ENCODE measurements at places on chromosomes 13 and 19.

DNA sequence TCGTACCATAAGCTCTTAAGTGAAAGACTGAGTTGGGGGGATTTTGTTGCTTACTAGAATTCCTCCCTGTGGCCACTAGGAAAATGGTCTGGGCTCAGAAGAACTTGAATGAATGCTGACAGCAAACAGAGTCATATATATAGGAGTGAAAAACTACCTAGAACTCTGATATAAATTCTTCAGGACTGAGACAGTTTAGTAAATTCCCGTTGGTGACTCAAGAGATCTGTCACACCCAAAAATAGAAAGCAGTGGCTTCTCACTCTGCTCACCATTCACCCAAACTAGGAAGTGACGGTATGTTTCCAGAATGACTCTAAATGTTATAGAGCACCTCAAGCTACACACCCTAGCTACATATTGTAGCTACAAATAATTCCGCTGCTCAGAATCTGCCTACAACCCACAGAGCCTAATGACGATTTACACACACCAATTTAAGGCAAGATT is 116.2 kb downstream of the TBC1D4 start:
- DNase-seq, result no peak

GRCh38 chr13:92864584-92865284 is 361.9 kb upstream of the GPC6 start:
- no peak for DNase-seq

DNA sequence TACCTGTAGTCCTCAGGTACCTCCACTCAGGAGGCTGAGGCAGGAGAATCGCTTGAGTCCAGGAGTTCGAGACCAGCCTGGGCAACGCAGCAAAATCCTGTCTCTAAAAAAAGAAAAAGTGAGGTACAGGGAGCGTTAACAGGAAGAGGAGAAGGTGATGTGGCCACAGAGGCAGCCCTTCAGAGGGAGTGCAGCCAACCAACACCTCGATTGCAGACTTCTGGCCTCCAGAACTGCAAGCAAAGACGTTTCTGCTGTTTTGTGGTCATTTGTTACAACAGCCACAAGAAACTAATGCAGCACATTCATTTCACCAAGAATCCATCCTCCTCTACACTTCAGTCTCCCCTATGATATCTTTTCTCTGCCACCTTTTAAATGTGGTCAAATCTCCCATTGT is 145.2 kb downstream of the USP12 start:
- no peak for DNase-seq

- no peak for DNase-seq
These were observed at the start of gene GSX1 for GRCh38 chr13:27792393-27793218. Gene GSX1, plus strand, starts transcription at chr13:27792483. Its CDS starts 208 bp downstream, at chr13:27792691.

DNA sequence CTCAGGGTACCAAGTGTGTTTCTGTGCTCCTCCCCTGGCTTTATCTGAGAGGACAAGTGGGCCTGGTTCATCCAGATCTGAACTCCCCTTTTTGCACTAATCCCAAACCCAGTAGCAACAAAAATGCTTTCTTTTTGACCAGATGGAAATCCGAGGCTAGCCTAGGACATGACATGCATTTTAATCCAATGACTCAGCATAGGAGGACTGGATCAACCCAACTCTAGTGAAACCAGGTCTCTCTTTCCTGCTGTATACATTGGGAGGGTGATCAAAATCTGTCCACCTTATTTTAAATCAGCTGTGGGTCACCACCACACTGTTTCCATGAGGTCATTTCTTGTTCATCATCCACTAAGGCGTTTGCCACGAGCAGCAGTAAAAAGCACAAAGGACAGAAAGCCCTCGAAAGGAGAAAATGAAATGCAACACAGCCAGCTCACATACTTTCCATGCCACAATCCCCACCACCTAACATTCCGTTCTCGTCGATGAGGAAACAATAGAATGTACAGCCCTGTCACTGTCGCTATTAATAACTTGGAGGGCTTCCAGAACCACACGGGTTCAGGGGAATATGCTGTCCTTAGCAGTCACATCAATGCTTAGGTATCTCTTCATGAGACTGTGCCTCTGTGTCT is 543.0 kb downstream of the IRS2 start:
- DNase-seq, result no peak

- DNase-seq, result no peak
These were observed at the start of gene ELANE for GRCh38 chr19:852136-853013. Gene ELANE, plus strand, starts transcription at chr19:852303. Its CDS starts 26 bp downstream, at chr19:852329.

DNA sequence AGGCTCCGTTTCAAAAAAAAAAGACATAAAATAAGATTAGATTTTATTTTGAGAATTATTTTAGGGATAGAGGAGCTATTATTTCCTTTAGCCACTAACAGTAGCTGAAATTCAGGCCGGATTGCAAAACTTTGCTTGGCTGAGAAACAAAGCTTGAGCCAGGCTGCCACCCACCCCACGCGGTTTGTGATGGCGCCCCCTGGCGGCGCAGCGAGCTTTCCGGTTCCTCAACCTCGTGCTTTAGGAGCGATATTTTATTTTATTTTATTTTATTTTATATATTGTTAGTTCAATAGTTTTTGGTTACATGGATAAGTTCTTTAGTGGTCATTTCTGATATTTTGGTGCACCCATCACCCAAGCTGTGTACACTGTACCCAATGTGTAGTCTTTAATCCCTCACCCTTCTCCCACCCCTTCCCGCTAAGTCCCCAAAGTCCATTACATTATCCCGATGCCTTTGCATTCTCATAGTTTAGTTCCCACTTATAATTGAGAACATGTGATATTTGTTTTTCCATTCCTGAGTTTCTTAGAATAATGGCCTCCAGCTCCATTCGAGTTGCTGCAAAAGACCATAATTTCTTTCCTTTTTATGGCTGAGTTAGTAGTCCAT is 19.8 kb upstream of the CEACAM4 start:
- DNase-seq, result peak; percentile 25

DNA sequence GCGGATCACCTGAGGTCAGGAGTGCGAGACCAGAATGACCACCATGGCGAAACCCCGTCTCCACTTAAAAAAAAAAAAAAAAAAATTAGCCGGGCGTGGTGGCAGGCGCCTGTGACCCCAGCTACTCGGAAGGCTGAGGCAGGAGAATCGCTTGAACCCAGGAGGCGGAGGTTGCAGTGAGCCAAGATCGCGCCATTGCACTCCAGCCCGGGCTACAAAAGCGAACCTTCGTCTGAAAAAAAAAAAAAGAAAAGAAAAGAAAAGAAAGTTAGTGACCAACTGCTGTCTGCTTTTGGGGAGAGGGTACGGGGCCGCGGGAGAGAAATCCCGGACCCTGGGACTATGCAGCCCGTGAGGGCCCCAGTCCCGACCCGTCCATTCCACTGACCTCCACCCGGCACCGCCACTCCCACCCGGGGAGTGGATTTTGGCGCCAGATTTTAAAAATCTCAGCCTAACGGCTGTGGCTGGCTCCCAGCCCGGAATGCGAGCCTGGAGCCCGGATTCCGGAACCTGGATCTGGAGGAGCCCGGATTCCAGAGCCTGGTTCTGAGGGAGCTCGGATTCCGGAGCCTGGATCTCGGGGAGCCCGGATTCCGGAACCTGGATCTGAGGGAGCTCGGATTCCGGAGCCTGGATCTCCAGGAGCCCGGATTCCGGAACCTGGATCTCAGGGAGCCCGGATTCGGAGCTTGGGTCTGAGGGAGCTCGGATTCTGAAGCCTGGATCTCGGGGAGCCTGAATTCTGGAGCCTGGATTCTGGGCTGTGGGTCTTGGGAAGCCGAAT is 6.1 kb upstream of the LMNB2 start:
- no peak for DNase-seq

Measured in hematopoietic multipotent progenitor cell treated with erythropoietin and hydrocortisone succinate and interleukin-3 and kit ligand, for 15 days (in vitro differentiated cells).